ENCODE measurements at places on chromosomes 2 and 18.

DNA sequence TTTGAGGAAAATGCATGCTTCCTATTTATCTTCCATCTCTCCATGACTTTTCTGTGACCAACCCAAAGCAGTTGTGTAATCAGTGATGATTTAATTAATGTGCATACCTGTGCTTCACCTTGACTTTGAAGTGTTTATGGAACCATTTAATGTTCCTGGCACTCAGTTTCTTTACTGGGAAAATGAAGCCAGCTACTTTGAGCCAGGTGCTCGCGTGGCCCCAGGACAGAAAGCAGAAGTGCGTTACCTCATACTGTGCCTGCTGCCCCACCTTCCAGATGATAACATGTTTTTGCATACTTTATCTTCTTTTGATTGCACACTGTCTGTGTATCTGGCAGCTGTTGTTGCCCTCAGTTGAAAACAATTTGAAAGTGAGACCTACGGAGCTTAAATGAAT is 61.3 kb downstream of the PMAIP1 start:
- DNase-seq = no peak

GRCh38 chr2:145724311-145724898 is 1204.5 kb upstream of the ZEB2 start:
- no peak for DNase-seq

DNA sequence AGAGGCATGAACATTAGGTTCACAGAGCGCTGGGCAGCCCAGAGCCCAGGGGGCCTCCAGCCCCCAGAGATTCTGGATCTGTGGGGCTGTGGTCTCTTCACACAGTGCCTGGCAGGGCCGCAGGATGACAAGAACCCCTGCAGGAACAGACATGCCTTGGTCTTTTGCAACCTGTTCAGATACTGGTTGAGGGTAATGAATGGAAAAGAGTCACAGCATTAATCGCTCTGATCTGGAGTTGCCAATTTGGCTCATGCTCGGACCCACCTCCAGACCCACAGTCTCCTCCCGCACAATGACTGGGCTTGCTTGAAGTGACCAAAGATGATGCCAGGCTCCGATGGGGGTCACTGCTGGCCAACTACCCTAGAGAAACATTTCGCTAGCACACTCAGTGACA is 229.4 kb upstream of the SMAD2 start:
- DNase-seq = no peak

DNA sequence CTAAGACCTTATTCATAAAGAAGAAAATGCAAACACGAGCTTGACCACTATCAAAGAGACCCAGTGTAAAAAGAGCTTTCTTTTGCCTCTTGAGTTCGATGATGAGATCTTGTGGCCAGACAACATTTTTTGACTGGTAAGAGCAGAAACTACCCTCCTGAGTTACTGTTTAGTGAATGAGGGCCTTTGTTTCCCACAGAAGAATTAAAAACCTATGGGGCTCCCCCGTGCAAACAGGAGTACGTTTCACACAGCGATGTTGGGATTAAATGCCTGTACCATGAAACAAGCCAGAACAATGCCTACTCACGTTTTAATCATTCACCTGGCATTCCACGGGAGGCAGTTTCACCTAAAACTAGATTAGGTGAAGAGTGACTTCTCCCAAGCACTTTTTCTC is 36.0 kb downstream of the MYCN start:
- DNase-seq = no peak

DNA sequence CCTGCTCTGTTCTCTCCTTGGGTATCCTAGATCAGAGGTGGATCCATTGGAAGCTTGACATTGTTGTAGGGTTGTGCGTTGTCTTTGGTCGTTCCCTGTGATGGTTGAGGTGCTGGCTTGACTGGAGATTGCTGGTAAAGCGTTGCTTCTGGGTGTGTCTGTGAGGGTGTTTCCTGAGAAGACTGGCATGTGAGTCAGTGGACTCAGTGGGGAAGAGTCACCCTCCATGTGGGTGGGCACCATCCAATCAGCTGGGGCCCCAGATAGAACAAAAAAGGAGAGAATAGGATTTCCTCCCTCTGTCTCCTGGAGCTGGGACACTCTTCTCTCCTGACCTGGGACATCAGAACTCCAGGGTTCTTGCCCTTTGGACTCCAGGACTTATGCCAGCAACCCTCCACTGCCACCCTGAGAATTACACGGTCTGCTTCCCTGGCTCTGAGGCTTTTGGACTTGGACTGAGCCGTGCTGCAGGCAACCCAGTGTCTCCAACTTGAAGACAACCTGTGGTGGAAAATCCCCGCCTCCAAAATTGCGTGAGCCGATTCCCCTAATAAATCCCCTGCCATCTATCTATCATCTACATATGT is 14.8 kb upstream of the REEP1 start:
- DNase-seq = no peak

DNA sequence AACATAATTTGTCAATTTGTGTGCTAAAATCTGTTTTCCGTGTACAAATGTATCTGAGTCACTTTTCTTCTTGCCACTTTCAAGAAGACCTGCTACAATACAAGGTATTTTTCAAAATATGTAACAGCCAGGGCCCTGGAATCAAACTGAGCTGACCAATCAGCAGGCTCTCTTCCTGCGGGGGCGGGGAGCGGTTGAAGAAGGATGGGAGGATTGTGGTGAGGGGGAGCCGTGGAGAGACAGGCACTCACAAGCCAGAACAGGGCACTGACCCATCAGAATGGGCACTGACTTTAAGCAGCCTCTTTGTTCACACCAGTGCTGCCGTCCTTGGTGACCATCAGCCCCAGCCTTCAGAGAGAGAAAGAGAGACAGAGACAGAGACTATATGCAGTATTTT is 40.6 kb upstream of the CCNYL1 start:
- DNase-seq = no peak

- DNase-seq = no peak
Measured at GRCh38 chr2:237306787-237307170, 107.2 kb downstream of the COL6A3 start.

GRCh38 chr2:200330351-200331060 is 24.0 kb downstream of the SPATS2L start:
- no peak for DNase-seq

DNA sequence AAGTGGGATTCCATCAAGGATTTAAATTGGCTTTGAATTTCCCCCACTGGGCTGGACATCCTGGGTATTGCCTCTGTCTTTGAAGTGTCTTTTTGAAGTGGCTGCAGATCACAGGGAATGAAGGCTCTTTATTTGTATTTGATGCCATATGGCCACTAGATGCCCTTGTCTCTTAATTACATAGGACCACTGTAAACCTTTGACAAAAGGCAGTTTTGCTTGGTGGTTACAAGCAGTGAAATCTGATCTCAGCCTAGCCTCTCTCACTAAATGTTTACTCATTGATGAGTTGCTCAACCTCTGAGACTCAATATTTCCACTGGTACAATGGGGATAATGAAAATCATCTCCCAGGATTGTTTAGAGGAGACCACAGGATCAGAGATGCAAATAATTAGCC is 102.2 kb downstream of the INSIG2 start:
- DNase-seq = no peak

DNA sequence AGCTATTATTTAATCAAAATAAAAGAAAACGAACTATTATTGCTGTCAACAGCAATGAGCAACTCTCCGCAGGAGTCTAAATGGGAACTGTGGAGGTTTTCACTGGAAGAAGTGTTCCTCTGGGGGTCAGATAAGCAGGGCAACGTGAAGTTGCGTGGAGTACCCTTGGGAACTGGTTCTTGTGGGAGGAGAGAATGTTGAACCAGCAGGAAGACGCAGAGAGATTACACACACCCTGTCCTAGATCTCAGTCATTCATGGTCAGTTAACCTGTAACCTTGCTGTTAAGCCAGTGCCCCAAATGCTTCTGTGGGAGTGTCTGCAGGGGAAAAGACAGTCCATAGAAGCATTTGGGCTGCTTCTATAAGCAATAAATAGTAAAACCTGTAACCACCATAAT is 20.4 kb upstream of the CABLES1 start:
- DNase-seq = no peak

DNA sequence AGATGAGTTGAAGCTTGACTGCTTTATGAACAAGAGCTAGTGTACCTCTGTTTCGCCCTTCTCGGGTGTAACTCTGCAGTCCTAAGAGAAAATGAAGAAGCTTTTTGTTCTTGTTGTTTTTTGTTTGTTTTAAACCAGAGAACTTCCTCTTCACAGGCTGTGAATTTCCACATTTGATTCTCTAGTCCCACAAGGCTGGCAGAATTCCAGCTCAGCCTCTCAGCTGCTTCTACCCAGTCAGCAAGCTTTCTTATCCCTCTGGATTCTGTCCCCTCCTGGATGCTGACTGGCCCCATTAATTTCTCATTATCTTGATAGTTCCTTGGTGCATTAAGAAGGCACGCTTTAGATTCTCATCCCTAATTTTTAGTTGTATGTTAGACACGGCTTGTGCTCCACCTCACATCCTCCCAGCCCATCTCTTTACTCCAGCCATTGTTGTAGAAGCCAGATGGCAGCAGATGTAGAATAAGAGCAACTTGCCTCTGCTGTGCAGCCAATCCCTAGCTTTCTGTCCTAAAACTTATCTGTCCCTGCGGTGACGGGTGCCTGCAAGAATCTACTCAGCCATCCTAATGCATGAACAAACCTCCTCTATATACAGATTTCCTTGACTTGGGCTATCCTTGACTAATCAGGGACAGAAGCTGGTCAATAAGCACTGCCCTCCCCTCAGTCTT is 12.3 kb upstream of the RESP18 start:
- peak; percentile 64 for DNase-seq

DNA sequence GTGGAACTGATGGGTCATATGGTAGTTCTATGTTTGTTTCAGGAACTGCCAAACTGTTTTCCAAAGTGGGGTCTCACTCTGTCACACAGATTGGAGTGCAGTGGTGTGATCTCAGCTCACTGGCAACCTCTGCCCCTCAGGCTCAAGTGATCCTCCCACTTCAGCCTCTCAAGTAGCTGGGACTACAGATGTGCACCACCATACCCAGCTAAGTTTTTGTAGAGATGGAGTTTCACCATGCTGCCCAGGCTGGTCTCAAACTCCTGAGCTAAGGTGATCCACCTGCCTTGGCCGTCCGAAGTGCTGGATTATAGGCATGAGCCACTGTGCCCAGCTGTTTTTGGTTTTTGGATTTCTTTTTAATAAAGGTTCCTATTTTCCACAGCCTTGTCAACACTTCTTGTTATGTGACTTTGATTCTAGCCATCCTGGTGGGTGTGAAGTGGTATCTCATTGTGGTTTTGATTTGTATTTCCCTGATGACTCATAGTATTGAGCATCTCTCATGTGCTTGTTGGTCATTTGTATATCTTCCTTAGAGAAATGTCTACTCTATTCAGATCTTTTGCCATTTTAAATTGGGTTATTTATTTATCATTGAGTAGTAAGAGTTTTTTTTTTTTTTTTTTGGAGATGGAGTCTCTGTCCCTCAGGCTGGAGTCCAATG is 22.8 kb downstream of the NPC1 start:
- DNase-seq = no peak

GRCh38 chr2:49226360-49226759 is 72.0 kb upstream of the FSHR start:
- no peak for DNase-seq

GRCh38 chr2:3974765-3975164 is 271.4 kb downstream of the DCDC2C start:
- no peak for DNase-seq

DNA sequence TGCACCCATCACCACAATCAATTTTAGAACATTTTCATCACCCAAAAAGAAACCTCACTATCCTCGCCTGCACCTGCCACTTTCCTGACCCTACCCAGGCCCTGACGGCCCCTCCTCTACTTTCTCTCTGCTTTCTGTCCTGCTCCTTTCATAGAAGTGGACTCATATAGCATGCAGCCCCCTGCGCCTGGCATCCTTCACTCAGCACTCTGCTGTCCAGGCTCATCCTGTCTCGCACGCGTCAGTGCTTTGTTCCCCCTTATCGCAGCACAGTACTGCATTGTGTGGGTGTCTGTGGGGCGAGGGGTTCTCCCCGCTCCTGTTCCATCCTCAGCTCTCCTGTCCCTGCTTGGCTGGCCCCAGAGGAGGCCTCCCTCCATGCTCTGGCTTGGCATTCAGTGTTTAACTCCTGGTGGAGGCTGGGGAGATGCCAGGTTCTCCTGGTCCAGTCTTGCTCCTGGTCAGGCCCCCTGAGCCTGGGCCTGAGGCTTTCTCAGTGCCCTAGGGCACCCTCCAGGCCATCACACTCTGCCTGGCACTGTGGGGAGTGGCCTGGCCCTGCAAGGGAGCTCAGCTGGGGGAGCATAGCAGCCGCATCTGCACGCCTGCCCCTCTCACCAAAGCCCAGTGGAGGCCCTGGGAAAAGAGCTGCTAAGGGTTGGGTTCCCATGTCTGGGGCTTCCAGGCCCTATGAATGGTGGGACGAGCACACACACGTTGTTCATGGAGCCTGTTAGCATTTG is 6.6 kb upstream of the TUBB6 start:
- DNase-seq = no peak

- DNase-seq = peak; percentile 85
Measured at GRCh38 chr2:32946314-32947075, at the start of gene LTBP1. LTBP1 (plus strand) TSS chr2:32946953; CDS start chr2:32947325, 372 bp downstream.
